ENCODE measurements at places on chromosomes 5 and 9. TPM values are rescaled to one million over a fixed set of nuclear protein-coding genes. Genes with fewer than 3 reads are reported as not detected.

Gene PCDHB3
- total RNA-seq = 0.76 TPM

Gene HSD17B3
- not detected for total RNA-seq

Gene GARIN3
- not detected for total RNA-seq

Gene LMBRD2
- total RNA-seq = 6.9 TPM

Gene ARRDC1
- 78.4 TPM for total RNA-seq

Gene SCGB3A2
- total RNA-seq = not detected

Gene SHOC1
- not detected for total RNA-seq

Gene MAN2A1
- 35.9 TPM for total RNA-seq

Gene KLHL3
- total RNA-seq = 3.8 TPM

Gene BTNL8
- 0.19 TPM for total RNA-seq

Gene ANKRD55
- total RNA-seq = not detected

Gene GPR150
- not detected for total RNA-seq

Gene PCDHGA4
- total RNA-seq = 2.9 TPM

Gene GRIA1
- total RNA-seq = 0.19 TPM

Gene ITGA1
- total RNA-seq = 88.9 TPM

All from esophagus squamous epithelium (tissue), 5 donors.